ENCODE measurements at places on chromosomes 7 and 10. TPM values are rescaled to one million over a fixed set of nuclear protein-coding genes. Genes with fewer than 3 reads are reported as not detected.

- peak; percentile 43 for DNase-seq
These were observed 178.0 kb upstream of the FRMD4A start for GRCh38 chr10:14508725-14509124.

- DNase-seq: no peak
These were observed 46.1 kb upstream of the CACUL1 start for GRCh38 chr10:118800920-118801319.

- no peak for DNase-seq
These were observed 32.6 kb upstream of the ORC5 start for GRCh38 chr7:104240401-104240800.

DNA sequence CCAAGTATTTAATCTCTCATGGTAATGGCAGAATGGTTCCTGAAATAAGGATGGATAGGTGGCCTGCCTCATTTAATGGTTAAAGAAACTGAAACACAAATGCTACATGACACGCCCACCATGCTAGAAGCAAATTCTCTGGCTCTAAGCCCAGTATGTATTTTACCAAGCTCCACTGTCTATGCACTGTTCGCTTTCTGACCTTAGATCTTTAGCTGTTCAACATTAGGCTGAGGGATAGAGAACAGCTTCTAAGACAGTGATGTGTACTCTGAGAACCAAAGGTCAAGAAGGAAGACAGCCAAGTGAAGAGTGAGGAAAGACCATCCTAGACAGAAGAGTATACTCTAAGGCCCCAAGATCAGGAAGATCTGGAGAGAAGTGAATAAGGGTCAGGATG is 26.6 kb downstream of the FAM3C start:
- no peak for DNase-seq

GRCh38 chr10:124697837-124698544 is 46.2 kb downstream of the FAM53B start:
- DNase-seq: peak; percentile 18

- no peak for DNase-seq
These were observed 112.3 kb downstream of the ABLIM1 start for GRCh38 chr10:114545819-114546218.

The RGR gene
- 0.82 TPM for total RNA-seq

The ATP6V0E2 gene
- total RNA-seq: 104 TPM

The CEP55 gene
- 0.24 TPM for total RNA-seq

The OPALIN gene
- not detected for total RNA-seq

All from left cardiac atrium (tissue), 4 donors.